Forelimb muscle (tissue), 1 donor: ENCODE measurements at places on chromosomes 1 and 21.

GRCh38 chr1:150813028-150813707 lies 5.1 kb upstream of the CTSK start:
- DNase-seq = peak; percentile 28

DNA sequence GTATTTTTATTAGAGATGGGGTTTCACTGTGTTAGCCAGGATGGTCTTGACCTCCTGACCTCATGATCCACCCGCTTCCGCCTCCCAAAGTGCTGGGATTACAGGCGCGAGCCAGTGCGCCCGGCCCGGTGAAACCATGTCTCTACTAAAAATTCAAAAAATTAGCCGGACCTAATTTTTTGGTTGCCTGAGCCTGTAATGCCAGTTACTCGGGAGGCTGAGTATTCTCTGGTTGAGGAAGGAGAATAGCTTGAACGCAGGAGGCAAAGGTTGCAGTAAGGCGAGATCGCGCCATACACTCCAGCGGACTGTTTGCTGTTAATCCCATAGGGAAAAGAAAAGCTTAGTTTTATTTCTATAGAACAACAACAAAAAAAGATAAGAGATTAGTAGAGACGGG lies 29.9 kb upstream of the HJV start:
- DNase-seq = no peak

DNA sequence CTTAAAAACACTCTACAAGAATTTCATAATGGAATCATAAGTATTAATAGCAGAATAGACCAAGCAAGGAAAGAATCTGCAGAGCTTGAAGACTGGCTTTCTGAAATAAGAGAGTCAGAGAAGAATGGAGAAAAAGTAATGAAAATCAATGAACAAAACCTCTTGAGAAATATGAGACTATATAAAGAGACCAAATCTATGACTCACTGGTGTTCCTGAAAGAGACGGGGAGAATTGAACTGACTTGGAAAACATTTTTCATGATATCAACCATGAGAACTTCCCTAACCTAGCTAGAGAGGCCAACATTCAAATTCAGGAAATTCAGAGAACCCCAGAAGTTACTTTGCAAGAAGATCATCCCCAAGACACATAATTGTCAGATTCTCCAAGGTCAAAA lies 85.6 kb downstream of the GDAP2 start:
- DNase-seq = no peak

DNA sequence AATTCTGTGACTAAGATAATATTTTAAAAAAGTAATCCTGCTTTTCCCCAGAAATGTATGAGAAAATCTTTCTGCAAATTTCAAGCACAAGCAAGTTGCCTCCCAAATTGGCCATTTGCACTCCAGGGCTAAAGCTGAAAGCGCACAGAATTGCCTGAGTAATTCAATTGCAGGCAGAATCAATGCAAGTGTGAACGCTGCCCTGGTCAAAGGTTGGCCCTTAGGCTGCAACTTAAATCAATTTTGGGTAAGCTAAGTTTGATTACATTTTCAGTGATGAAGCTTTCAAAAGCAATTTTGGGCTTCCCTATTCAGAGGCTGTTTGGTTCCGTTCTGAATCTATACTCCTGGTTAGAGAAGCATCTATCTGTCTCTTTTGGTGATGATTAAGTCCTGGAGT lies 501.8 kb upstream of the ZRANB2 start:
- no peak for DNase-seq

DNA sequence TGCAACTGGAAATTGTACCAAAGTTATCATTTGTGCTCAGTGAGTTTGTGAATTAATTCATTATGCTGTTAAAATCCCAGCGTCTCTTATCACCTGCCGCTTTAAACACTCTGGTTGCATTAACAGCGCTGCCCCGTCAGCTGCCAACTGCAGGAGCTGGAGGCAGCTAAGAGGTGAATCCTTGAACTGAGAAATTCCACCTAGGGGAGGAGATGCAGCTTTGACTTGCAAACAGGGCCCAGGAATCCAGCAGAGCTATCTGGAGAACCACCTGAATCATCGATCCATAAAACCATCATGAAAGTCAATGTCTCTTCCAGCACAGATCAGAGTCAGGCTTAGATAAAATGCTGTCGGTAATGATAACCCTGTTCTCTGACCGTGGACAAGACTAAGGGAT lies 140.7 kb upstream of the PTBP2 start:
- no peak for DNase-seq

DNA sequence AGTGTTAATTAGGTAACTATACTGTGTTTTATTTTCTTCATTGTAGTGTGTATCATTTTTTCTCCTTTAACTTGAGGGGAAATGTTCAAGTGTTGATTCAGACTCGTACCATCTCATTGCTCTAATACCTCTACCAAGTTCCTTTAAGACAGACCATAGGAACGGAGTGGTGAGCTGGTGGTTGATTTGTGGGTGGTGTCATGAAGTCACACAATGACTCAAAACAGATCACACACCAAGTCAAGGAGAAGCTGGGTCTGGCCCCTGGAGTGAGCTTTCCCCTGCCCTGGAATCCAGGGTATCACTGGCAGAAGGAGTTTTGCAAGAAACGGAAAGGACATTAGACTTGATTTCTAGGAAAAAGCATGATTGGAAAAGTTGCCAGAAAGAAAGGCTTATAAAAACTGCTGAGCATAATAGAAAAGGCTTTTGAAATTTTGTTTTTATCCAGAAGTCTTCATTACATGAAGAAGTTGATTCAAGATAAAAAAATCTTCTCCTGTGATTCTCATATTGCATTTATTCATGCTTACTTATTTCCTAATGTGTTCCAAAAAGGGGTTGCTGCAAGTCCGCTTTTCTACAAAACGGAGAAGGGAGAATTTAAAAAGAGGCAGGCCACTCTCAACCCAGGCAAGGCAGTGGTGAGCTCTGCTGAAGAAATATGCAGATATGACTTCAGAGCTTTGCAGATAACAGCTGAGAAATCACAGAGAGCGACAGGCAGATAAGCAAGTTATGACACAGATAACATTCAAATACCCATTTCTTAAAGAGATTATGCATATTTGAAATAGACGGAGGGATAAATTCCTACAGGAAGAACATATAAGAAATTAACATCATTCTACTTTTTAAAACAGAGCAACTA lies 79.7 kb downstream of the TBX19 start:
- DNase-seq = no peak

GRCh38 chr1:181092883-181093458 lies 4.5 kb downstream of the IER5 start:
- no peak for DNase-seq
